ENCODE measurements at places on chromosomes 7 and 10.

DNA sequence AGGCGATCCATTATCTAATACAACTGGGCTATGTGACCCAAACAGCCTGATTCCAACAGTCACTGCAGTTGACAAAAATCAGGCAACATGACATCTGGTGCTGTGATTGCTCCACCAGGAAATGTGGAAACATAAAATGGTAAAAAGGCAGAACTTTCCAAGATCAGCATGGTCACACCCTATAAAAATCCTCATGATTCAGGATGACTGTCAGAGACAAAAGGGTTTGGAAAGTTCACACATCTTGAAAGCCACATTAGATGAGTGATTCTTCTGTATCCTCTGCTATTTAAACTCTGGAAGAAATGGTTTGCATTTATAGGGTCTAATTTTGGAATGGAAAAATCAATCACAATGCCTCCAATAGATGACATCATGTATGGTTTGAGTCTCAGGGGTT lies 662.6 kb upstream of the IGFBP3 start:
- peaks cover 20% of the 10 kb centered on the region for H3K4me1 ChIP-seq
- peaks cover 11% of the 10 kb centered on the region for H3K27me3 ChIP-seq
- no peak for DNase-seq
- no peaks in the 10 kb centered on the region for H3K36me3 ChIP-seq

GRCh38 chr10:117537904-117538524 lies 4.5 kb upstream of the EMX2 start:
- H3K27me3 ChIP-seq, result peaks cover 100% of the 10 kb centered on the region
- H3K27ac ChIP-seq, result no peak overlapping the region
- DNase-seq, result no peak
- no peaks in the 10 kb centered on the region for H3K36me3 ChIP-seq

DNA sequence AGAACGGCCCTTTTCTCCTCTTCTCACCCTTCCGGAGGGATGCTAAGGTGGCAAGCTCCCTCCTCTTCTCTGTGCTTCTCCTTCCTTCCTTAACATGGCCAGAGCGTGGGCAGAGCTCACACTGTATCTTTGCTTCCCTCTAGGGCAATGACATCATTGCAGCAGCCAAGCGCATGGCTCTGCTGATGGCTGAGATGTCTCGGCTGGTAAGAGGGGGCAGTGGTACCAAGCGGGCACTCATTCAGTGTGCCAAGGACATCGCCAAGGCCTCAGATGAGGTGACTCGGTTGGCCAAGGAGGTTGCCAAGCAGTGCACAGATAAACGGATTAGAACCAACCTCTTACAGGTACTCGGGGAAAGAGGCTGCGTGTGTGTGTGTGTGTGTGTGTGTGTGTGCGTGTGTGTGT lies 36.6 kb downstream of the AP3M1 start:
- H3K36me3 ChIP-seq, result peaks cover 82% of the 10 kb centered on the region
- no peaks in the 10 kb centered on the region for H3K27me3 ChIP-seq
- H3K27ac ChIP-seq, result peak overlapping the region; percentile 64
- no peak for DNase-seq
- peaks cover 3% of the 10 kb centered on the region for H3K4me1 ChIP-seq

DNA sequence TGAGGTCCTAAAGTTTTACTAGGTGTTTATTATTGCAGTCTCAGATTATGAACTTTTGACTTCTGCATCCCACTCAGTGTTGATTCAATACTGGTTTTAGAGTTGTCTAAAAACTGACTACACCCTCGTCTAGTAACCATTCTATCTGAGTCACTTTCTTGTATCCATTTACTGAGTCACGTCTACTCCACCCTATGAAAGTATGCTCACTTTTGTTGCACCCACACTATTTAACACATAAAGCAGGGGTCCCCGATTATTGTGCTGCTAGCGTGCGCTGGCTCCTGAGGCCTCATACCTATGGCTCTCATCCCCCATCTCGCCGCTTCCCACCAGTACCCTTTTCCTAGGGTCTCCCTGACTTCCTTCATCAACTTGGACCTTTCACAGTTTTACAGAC lies 2.0 kb downstream of the SAMD9 start:
- no peak overlapping the region for H3K4me3 ChIP-seq
- H3K27me3 ChIP-seq, result peaks cover 16% of the 10 kb centered on the region
- no peak for DNase-seq
- no peak overlapping the region for H3K27ac ChIP-seq

DNA sequence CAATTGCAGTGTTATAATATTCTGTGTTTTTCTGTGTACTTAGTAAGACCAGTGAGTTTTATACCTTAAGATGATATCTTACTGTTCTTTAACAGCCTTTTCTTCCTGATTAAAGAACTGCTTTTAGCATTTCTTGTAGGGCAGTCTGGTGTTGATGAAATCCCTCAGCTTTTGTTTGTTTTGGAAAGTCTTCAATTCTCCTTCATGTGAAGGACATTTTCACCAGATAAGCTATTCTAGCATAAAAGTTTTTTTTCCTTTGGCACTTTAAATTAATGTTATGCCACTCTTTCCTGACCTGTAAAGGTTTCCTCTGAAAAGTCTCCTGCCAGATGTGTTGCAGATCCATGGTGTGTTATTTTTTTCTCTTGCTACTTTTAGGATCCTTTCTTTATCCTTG lies 1059.8 kb downstream of the LRMDA start:
- no peak for DNase-seq
- no peaks in the 10 kb centered on the region for H3K4me1 ChIP-seq
- no peak overlapping the region for H3K4me3 ChIP-seq
- H3K27me3 ChIP-seq, result no peaks in the 10 kb centered on the region

- no peak for DNase-seq
- no peak overlapping the region for H3K27ac ChIP-seq
- no peaks in the 10 kb centered on the region for H3K4me1 ChIP-seq
- peaks cover 3% of the 10 kb centered on the region for H3K27me3 ChIP-seq
- no peak overlapping the region for H3K4me3 ChIP-seq
These were observed 511.7 kb downstream of the PLXDC2 start for GRCh38 chr10:20327954-20328353.

GRCh38 chr7:106793015-106793975 lies 71.8 kb upstream of the PIK3CG start:
- peaks cover 5% of the 10 kb centered on the region for H3K4me1 ChIP-seq
- H3K4me3 ChIP-seq, result no peak overlapping the region
- H3K27ac ChIP-seq, result no peak overlapping the region
- H3K27me3 ChIP-seq, result peaks cover 12% of the 10 kb centered on the region

- no peaks in the 10 kb centered on the region for H3K27me3 ChIP-seq
- no peak overlapping the region for H3K4me3 ChIP-seq
- H3K36me3 ChIP-seq, result no peaks in the 10 kb centered on the region
- H3K27ac ChIP-seq, result no peak overlapping the region
These were observed 398.5 kb downstream of the PCDH15 start for GRCh38 chr10:54402576-54402975.

GRCh38 chr10:62017491-62017870 lies 116.0 kb downstream of the ARID5B start:
- peaks cover 3% of the 10 kb centered on the region for H3K27me3 ChIP-seq
- H3K4me3 ChIP-seq, result no peak overlapping the region
- H3K27ac ChIP-seq, result no peak overlapping the region
- DNase-seq, result no peak
- peaks cover 27% of the 10 kb centered on the region for H3K4me1 ChIP-seq
- H3K36me3 ChIP-seq, result peaks cover 25% of the 10 kb centered on the region

DNA sequence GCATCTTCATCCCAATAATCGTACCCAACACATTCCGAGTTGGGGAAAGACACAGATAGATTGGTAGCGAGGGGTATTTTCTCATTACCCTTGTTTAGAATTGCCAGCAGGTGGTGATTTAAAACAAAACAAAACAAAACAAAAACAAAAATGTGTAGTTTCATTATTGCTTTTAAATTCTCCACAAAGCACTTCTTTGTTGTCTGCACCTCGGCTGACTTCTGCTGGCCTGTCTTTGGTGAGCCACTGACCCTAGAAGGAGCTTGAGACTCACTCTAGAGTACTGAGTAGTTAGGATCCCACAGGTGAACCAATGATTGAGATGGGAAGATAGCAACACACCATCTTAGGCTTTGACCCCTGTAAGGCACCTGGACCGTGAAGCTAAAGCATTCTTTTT lies 105.4 kb upstream of the BET1 start:
- no peak overlapping the region for H3K4me3 ChIP-seq
- no peak overlapping the region for H3K27ac ChIP-seq
- H3K4me1 ChIP-seq, result peaks cover 7% of the 10 kb centered on the region
- DNase-seq, result no peak
- H3K27me3 ChIP-seq, result peaks cover 9% of the 10 kb centered on the region
- H3K36me3 ChIP-seq, result no peaks in the 10 kb centered on the region

- no peak overlapping the region for H3K4me3 ChIP-seq
- H3K27me3 ChIP-seq, result peaks cover 17% of the 10 kb centered on the region
- peaks cover 63% of the 10 kb centered on the region for H3K4me1 ChIP-seq
- H3K27ac ChIP-seq, result no peak overlapping the region
- no peak for DNase-seq
These were observed 37.8 kb downstream of the GOLGA7B start for GRCh38 chr10:97887399-97887798.

GRCh38 chr10:133359554-133359971 lies 1.7 kb upstream of the FUOM start:
- DNase-seq, result no peak
- peaks cover 11% of the 10 kb centered on the region for H3K4me1 ChIP-seq
- H3K27ac ChIP-seq, result no peak overlapping the region
- no peaks in the 10 kb centered on the region for H3K27me3 ChIP-seq

- H3K4me3 ChIP-seq, result no peak overlapping the region
- H3K27me3 ChIP-seq, result no peaks in the 10 kb centered on the region
- H3K4me1 ChIP-seq, result peaks cover 6% of the 10 kb centered on the region
- DNase-seq, result no peak
- peaks cover 67% of the 10 kb centered on the region for H3K36me3 ChIP-seq
These were observed 14.9 kb downstream of the GTF2I start for GRCh38 chr7:74672343-74672915.

- no peak overlapping the region for H3K4me3 ChIP-seq
- no peak overlapping the region for H3K27ac ChIP-seq
- no peaks in the 10 kb centered on the region for H3K36me3 ChIP-seq
- peaks cover 7% of the 10 kb centered on the region for H3K27me3 ChIP-seq
These were observed 32.1 kb downstream of the ADCYAP1R1 start for GRCh38 chr7:31084226-31084625.

DNA sequence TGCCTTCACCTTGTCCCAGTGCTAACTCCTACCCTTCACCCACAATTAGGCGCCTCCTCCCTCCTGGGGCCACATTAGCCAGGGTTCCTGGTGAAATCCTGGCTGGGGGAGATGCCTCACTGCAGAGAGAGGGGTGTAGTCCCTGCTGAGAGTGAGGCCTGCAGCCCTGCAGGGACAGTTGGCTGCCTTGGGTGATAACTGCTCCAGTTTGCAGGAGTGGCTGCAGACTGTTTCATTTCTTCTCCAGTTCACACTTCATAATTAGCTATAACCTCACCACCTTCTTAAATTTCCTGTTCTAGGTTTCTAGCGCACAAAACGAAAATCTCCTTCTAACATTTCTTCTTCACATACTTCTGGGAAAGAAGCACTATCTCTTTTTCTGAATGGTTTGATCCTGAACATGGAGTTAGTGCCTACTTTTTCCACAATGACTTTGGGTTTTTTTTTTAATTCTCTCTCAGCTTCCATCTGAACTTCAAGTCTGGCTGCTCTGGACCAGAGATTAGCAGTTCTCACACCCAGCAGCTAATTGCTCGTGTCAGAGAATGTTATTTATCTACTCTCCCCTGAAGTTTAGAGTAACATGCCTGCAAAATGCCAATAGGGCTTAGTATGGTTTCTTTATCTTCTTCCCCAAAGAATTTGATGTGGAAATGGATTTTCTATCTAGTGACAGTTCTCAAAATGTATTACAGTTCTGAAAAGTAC lies 15.5 kb upstream of the JAZF1 start:
- no peak overlapping the region for H3K27ac ChIP-seq
- H3K36me3 ChIP-seq, result no peaks in the 10 kb centered on the region
- no peak for DNase-seq

DNA sequence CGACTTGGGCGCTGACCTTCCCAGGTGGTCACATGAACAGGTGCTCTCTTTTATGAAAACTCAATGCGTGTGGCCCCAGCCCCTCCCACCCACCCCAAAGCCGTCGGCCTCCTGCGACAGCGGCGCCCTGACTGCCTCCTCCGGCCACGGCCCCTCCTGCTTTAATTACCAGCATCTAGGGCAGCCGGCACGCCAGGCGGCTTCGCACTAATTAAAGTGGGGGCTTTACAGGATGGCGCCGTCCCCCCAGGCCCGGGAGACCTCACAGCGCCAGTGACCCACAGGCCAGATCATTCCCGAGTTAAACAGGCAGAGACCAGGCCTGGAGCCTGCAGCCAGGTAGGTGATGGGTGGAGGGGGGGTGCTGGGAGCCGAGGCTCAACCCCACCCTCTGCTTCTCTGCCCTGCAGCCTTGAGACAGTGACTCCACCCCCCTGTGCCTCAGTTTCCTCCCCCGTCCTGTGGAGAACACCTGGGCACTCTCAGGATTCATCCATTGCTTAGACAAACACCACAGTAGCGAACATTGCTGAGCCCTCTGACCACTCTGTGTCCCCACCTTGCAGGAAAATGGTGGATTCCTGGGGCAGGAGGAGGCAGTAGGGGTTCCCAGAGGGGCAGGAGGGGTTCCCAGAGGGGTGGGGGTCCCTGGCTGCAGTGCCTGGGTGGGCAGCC lies 100.8 kb downstream of the MICALL2 start:
- no peak overlapping the region for H3K4me3 ChIP-seq
- peaks cover 15% of the 10 kb centered on the region for H3K4me1 ChIP-seq
- peaks cover 10% of the 10 kb centered on the region for H3K27me3 ChIP-seq
- H3K27ac ChIP-seq, result no peak overlapping the region

GRCh38 chr7:29154076-29154475 lies 7.7 kb upstream of the CPVL start:
- no peak for DNase-seq
- H3K27ac ChIP-seq, result no peak overlapping the region
- H3K36me3 ChIP-seq, result peaks cover 35% of the 10 kb centered on the region
- H3K27me3 ChIP-seq, result no peaks in the 10 kb centered on the region
- no peak overlapping the region for H3K4me3 ChIP-seq

DNA sequence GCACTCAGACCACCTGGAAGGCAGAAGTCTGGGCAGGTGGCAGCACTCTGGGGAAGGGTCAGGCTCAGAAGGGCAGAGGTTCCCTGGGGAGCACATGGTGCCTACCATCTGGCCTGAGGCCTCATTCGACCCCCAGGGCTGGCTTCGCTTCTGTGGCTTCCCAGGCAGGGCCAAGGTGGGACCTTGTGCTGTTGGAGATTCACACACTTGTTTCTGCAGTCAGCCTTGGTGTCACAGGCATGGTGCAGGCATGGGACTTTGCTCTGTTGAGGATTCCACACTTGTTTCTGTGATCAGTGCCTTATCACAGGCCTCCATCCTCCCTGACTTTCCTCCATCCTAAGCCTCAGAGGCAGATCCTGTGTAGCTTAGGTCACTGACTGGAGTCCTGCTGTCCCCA lies 11.3 kb upstream of the FAM241B start:
- no peak overlapping the region for H3K4me3 ChIP-seq
- H3K36me3 ChIP-seq, result no peaks in the 10 kb centered on the region
- no peaks in the 10 kb centered on the region for H3K4me1 ChIP-seq
- H3K27me3 ChIP-seq, result peaks cover 25% of the 10 kb centered on the region

DNA sequence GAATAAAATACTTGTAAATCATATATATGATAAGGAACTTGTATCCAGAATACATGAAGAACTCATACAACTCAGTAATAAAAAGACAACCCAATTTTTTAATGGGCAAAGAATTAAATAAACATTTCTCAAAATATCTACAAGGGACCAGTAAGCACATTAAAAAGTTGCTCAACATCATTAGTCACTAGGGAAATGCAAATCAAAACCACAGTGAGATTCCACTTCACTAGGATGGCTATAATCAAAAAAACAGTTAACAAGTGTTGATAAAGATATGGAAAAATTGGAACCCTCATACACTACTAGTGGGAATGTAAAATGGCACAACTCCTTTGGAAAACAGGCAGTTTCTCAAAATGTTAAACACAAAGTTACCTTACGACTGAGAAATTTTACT lies 40.3 kb upstream of the YAE1 start:
- no peak overlapping the region for H3K27ac ChIP-seq
- DNase-seq, result no peak
- peaks cover 5% of the 10 kb centered on the region for H3K4me1 ChIP-seq
- peaks cover 6% of the 10 kb centered on the region for H3K27me3 ChIP-seq

Measured in nephron progenitor cell (in vitro differentiated cells).